NCI-H82 (cell line): ENCODE measurements at places on chromosomes 11 and 22.

DNA sequence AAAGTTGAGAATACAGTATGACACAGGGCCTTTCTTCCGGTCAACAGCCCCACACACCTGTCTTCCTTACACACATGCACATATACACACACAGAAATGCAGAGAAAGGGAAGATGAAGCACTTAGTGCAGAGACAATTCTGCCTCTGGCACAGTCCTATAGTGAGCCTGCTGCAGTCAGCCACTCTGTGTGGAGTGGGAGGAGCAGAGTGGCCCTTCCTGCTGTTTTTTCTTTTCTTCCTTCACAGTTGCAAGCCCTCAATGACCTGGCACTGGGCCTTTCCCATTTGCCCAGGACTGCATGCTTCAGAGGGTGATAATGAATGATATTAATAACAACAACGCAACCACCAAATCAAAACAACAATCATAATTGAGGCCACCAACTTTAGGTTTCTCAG, 527.0 kb upstream of the B3GAT1 start:
- DNase-seq, result no peak

- DNase-seq, result peak; percentile 36
Observed at GRCh38 chr11:723120-723883, 17.3 kb downstream of the EPS8L2 start.

DNA sequence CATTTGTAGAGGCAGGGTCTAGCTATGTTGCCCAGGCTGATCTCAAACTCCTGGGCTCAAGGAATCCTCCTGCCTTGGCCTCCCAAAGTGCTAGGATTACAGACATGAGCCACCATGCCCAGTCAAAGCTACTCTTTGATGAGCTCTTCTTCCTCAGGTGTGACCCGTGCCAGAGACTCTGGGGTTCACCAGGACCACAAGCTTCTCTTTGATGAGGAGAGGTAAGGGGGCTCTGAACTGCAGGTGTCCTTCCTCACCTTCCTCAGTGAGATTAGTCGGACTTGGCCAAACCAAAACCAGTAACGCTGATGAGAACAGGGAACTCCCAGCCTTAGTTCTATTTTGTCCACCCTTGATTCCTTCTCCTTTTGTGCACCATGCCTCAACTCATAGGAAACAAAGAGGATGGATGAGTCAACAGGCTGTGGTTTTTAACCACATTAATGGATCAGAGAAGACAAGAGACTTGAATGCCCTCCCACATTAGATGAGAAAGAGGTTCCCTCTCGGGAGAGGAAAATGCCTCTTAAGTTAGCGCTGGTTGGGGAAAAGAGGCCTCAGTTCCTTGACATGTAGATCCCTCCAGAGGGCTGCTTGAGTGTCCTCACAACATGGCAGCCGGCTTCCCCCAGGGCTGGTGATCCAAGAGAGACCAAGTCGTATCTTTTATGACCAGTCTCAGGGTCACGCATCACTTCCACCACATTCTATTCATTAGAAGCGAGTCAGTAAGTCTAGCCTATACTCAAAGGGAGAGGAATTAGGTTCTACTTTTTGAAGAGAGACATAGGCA, 25.7 kb upstream of the CTR9 start:
- DNase-seq, result no peak

DNA sequence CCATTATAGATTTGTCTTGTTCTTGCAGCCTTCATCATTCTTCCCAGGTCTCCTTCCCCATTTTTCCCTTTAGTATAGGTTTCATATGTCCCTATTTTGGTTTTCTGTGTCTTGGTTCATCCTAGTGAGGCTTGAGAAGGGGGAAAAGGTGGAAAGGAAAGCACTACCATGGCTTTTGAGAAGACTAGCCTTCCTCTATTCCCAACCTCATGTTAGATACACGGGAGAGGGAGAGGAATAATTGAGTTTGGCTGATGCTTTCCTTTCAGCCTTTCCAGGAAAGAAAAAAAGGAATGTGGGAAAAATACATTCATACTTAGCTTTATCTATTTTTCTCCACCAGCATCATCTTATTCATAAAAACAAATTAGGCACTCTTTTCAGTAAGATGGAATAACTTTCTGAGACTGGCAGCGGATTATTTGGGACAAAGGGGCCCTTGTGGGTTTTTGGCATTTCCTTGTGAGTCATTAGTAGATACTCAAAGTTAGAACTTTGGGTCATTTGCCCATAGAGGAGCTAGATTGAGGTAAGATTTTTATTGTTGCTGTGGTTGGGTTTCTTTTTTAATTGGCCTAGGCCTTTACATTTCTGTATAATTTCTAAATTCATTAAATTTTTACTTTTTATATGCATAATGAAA, 23.8 kb downstream of the CAPRIN1 start:
- DNase-seq, result no peak

DNA sequence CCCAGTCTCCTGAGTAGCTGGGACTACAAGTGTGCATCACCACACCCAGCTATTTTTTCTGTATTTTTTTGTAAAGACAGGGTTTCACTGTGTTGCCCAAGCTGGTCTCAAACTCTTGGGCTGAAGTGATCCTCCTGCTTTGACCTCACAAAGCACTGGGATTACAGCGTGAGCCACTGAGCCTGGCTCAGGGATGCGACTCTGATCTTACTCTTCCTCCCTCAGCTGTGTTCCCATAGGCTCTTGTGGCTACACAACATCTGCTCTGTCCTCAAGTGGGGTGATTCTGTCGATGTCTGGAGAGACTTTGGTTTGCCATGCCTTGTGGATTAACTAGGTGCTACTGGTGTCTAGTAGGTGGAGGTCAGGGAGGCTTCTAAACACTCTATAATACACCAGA, 127.0 kb upstream of the SERPIND1 start:
- peak; percentile 32 for DNase-seq

GRCh38 chr11:112352907-112353306, 92.2 kb upstream of the PLET1 start:
- DNase-seq, result no peak

DNA sequence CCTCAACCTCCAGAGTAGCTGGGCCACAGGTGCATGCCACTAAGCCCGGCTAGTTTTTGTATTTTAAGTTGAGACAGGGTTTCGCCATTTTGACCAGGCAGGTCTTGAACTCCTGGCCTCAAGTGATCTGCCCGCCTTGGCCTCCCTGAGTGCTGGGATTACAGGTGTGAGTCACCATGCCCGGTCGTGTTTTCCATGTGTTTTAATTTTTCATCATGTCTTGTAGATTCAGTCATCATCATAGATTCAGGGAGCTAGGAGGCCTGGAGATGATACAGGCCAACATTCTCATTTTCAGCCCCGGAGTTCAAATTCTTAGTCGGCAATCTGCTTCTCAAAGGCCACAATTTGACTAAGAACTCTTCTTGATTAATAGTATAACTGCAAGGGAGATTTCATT, 73.5 kb upstream of the GRAMD1B start:
- no peak for DNase-seq

DNA sequence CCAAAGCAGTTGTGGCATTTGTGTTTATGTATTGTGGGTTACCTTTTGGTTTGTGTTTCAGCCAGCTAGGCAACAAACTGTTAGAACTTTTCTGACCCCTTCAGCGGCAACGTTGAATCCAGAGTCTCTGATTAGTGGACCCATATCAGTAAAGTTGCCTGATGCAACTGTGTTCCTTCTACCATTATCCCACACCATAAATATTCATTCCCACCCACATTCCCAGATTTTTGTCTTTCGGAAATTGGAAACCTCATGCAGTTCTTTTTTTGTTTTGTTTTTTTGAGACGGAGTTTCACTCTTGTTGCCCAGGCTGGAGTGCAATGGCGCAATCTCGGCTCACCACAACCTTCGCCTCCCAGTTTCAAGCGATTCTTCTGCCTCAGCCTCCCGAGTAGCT, 30.7 kb upstream of the RBX1 start:
- no peak for DNase-seq

- no peak for DNase-seq
Observed at GRCh38 chr11:126132319-126132718, 69.7 kb upstream of the CDON start.

GRCh38 chr11:64476881-64477280, 114.1 kb upstream of the SLC22A12 start:
- no peak for DNase-seq

DNA sequence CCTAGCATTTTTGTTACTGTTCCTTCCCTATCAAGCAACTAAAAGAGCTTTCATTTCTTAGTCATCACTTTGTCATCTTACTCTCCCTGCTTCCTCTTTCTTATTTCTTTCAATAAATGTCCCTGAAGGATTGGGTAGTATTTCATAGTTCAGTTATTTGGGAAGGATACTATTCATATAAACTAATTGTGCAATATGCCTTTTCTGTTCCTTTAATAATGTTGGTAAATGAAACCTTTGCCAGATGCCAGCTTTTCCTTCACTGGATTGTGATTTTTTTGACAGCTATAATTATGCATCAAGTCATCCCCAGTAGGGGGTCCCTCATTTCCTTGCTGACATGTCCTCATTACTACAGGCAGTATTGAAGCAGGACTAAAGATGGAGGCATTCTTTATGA, 101.7 kb downstream of the ATM start:
- DNase-seq, result no peak

DNA sequence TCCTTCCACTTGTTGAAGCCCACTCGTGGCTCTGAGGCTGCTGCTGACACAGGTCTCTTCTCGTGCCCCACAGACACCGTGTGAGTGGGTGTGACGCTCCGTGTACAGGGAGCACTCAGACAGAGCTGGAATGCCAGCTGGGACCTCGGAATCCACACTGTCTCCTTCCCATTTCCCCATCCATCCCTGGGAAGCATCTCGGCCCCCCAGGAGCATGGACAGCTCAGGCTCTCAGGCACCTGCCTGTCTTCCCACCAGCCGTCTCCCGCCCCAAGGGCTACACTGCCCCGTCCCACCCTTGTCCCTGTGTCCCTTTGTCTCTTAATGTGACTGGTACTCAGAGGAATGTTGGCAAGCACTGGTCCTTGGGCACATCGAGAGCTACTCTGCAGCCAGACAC, 63.8 kb downstream of the ARHGAP8 start:
- DNase-seq, result no peak

GRCh38 chr11:62186195-62186594, 3.8 kb upstream of the SCGB1D1 start:
- no peak for DNase-seq

GRCh38 chr11:126924376-126925040, 76.1 kb downstream of the KIRREL3 start:
- DNase-seq, result no peak

- DNase-seq, result no peak
Observed at GRCh38 chr11:113817626-113818025, 38.0 kb downstream of the CLDN25 start.

DNA sequence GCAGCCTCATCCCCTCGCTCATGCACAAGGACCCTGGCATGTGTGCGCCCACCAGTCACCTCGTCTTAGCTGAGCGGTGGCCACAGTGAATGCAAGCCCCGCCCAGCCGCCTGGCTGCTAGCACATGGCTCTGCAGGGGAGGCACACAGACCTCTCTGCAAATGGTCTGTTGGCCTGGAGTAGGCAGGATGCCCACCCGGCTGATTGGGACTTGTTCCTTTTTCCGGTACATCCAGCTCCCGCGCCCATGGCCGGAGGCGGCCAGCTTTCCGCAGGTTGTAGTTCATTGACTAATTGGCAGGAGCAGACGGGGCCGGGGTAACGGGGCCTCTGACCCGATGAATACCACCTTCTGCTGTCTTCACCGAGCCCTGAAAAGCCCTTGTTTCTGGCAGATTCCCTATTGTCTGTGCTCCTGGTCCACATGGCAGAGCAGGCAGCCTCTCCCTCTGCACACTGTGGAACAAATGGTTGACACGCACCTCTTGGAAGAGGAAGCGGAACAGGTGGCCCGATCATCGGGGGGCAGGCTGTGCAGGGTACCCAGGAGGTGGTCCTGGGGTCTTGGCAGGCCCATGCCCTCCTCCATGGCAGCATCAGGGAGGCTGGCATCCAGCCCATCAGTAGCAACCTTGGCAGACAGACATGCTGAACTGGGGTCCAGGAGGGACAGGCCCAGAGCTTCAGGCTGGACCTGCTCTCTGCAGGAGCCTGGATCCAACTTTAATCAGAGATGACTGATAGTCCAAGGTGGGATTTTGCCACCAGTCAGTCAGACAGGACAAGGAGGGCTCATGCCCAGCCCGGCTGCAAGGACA, 1512.0 kb downstream of the BRD1 start:
- DNase-seq, result no peak

GRCh38 chr22:36397131-36398093, 9.6 kb upstream of the MYH9 start:
- DNase-seq, result no peak

- DNase-seq, result no peak
Observed at GRCh38 chr22:21826204-21826603, 41.2 kb downstream of the MAPK1 start.
